ENCODE measurements at places on chromosomes 16 and 17.
A peak's percentile ranks its signal among the peaks of the same experiment; 100 is the strongest.

DNA sequence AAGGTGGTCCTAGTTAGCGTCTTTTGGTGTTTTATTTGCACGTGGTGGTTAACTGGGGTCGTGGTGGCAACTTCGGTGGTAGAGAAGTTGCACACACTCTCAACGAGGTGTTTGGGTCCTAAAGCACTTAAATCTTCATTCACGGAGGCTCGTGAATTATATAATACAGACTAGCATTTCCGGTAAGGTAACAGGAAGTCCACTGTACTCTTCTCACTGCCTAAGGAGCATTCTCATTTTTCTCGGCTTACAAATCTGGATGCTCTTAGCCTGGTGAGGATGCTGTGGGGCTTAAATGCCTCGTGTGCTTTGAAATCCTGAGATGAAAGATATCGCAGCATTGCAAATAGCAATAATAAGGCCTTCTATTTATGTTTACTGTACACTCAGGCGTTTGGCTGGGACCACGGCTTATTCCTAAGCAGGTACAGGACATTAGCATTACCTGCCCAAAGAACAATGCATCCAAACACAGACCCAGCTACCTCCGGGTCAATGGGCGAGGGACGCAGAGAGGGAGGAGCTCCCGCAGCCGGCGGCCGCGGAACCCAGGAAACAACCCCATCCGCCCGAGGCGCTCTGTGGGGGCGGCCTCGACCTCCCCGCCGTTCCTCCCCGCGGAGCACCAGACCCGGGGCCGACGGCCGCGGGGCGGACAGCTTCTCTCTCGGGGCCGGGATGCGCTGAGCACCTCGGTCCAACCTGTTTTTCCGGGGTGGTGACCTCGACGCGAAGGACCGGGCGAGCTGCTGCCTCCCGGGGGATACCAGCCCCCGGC is 856 bp downstream of the DNAJA2 start:
- DNase-seq = peak; percentile 19

- no peak for DNase-seq
Observed at GRCh38 chr17:6162216-6162615, 92.0 kb downstream of the WSCD1 start.

GRCh38 chr17:81576621-81577277 is 24.6 kb upstream of the FAAP100 start:
- DNase-seq = no peak

DNA sequence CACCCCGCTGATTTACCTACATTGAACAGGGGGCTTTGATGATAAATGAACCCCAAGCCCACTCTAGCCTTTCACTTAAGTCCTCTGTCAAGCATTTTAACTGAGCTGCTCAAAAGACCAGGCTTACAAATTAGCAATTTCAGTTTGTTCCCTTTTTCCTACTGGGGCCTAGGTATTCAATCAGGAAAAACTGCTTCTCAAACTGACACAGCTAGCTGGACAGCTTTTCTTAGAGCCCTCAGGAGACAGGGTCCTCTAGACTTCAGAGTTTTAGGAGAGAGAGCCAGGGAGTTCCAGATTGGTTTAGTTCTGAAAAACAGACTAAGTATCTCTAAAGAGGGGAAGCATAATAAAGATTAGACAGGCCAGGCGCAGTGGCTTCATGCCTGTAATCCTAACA is 6.2 kb upstream of the HEXIM2 start:
- no peak for DNase-seq

DNA sequence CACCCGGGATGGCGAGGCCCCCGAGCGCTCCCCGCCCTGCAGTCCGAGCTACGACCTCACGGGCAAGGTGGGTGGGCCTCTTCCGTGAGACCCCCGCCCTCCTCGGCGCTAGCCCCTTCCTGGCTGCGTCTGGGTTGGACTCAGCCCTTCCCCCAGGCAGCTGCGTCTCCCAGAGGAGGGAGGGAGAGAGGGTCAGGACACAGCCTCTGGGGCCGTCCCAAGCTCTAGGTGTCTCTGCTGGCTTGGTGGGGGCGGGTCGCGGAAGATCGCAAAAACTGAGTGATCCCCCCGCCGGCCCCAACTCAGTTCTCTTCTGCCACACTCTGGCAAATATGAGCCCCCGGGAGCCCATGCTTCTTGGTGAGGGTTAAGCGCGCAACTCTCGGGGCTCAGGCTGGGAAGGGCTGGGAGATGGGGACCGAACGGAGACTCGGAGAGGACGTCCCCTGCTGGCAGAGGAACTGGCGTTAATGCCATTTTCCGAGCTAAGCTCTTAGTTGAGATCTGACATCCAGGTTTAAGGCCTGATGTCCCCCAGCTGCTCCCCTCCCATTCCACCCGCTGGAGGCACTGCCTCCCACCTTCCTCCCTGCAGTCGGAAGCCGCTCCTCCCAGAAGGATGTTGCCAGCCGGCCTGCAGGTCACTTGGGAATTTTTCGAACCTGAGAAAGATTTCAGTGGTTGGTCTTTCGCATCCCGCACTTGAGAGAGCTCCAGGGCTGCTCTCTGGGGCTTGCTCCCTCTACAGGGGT is 419 bp downstream of the RAB37 start:
- DNase-seq = peak; percentile 81

DNA sequence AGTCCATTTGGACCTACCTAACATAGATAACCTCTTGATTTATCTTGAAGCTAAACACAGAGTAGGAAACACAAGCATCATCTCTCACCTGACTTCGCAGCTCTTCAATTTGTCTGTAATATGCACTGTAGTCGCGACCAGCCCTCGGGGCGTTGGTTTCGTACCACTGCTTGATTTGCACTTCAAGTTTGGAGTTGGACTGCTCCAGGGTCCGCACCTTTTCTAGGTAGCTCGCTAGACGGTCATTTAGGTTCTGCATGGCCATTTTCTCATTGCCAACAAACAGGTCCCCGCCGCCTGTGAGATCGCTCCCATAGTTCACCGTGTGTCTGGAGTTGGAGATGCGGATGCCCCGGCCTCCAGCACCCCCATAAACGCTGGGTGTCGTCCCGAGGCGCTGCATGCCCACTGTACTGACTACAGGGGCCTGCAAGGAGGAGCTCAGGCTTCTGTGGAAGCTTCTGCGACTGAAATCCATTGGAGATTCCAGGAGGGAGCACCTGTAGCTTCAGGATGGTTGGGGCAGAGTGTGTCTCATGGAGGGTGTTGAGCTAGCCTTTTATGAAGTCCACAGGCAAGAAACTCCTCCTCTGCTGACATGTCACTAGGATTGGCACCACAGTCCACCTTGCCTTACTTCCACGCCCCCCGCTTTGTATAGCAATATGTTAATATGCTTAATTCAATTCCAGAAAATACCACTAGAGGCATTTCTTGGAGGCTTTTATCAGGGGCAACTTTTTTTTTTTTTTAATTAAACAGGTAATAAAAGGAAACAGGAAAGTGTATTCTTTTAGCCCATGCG is at the start of gene KRT20:
Gene KRT20, minus strand, starts transcription at position 535 of the 805 bp plus-strand sequence. Its CDS starts 57 bp downstream, at position 478.
- no peak for DNase-seq

GRCh38 chr16:28511031-28511430 is 4.4 kb upstream of the IL27 start:
- no peak for DNase-seq

DNA sequence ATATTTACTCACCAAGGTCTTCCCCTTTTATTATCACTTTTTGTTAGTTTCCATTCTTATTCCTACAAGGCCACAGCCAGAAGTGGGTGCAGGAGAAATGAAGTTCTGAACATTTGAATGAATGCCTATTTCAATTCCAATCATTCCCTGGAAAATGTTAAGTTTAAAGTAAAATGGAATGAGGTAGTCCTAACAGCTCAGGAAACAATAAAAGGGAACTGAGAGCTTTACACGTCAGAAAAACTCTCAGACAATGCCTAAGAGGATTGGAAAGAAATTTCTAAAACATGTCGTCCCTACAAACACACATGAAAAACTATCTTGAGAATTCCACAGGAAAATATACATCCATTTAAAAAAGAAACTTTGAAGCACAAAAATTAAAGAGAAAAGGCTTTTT is 238.8 kb downstream of the STX8 start:
- no peak for DNase-seq

- DNase-seq = no peak
Observed at GRCh38 chr17:76567634-76568432, 17.8 kb downstream of the ST6GALNAC2 start.

- no peak for DNase-seq
Observed at GRCh38 chr16:31258366-31258765, 1.4 kb upstream of the ITGAM start.

DNA sequence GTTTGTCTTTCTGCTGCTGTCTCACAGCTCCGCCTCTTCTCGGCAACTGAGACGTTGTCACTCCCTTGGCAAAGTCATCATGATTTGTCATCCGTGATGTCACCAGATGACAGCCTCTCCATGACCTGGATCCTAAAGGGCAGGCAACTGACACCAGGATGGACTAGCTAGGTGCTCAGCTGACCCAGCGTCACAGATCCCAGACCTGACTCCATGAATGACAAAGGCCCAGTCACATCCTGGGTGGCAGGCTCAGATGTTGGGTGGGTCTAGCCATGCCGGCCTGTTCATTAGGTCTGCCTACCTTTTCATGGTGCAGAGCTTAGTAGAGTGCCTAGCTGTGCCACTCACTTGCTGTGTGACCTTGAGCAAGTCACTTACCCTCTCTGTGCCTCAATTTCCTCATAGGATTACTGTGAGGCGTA is 3.8 kb upstream of the TMEM238L start:
- DNase-seq = no peak

DNA sequence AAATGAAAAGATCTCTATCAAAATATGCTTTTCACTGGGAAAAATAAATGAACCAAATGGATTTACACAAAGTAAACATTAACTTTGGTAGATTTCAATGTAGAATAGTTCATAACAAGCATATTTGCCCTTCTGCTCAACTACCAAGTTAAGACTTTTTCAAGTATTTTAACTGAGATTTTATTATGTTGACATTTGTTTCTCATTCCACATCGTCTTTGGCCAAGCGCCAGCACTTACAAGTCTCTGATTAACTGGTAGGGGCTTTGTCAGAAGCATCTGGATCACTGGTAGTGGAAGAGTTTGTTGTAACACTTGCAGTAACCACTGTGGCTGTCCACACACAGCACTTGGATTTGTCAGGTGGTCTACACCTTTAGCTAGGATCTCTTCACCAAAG is 22.9 kb downstream of the SLFN12L start:
- DNase-seq = no peak

GRCh38 chr17:77738751-77739531 is 219.6 kb upstream of the TNRC6C start:
- DNase-seq = no peak

- peak; percentile 60 for DNase-seq
Observed at GRCh38 chr16:19389246-19389645, 28.4 kb upstream of the TMC5 start.

GRCh38 chr16:25093208-25094061 is 18.1 kb upstream of the LCMT1 start:
- no peak for DNase-seq

- DNase-seq = no peak
Observed at GRCh38 chr16:4094127-4094773, 22.0 kb downstream of the ADCY9 start.

DNA sequence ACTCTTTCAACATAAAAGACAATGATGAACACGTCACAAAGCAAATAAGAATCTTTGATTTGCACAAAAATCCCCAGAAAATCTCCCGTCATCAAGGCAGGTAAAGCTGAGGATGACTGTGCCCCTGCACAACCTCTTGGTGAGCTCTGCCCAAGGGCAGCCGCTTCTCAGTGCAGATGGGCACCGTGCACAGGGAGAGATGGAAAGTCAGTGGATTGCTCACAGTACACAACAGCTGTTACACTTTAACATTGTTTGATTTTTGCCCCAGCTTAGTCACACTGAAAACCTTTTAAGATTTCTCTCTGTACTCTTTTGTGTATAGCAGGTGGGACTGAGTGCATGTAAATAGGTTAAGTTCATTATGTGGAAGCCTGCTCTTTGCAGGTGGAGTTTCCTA is 104.2 kb downstream of the CDK5R1 start:
- no peak for DNase-seq

GRCh38 chr16:83954577-83955016 is 1.6 kb downstream of the OSGIN1 start:
- DNase-seq = no peak

DNA sequence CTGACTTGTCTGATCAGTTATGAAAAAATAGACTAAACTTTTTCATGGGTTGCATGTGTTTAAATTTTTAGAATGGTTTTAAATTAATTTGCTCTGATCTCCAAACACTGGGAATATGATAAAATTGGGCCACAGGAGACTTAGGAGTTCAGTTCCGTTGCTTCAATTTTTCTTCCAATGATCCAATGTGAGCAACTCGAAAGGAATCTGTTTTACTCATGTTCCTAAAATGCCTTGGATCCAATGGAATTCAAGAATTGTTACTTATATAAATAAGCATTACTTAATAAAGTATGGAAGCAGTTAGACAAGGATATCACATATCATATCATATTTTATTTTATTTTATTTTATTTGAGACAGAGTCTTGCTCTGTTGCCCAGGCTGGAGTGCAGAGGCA is 56.0 kb upstream of the NACA2 start:
- no peak for DNase-seq

DNA sequence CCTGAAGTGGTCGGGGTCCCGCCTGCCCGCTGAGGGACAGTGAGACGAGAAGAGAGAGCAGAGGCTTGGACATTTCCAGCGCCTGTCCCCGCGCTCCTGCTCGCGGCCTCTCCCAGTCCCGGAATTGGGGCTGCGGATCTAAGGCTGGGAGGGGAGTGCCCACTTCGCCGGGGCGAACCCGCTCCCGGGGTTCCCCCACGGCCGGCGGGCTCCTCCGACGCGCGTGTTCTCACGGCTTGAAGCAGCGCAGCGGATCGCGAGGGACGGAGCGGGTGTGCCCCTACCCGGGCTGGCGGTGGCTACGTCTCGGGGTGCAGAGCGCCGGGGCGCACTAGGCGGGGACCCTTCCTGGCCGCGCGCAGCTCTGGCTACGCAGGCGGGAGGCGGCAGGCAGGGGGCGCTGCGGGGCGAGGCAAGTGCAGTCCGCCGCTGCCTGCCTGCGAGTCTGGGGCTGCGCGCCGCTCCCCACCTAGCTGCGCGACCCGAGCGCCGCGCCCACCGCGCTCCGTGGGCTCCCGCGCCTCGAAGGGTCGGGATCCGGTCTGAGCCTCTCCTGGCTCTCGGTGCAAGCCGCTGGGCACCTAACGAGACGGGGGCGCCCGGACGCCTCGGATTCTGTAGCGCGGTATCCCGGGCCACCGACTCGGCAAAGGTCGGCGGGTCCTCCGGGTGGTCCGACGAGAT is 1.2 kb downstream of the NGFR start:
- DNase-seq = peak; percentile 78

DNA sequence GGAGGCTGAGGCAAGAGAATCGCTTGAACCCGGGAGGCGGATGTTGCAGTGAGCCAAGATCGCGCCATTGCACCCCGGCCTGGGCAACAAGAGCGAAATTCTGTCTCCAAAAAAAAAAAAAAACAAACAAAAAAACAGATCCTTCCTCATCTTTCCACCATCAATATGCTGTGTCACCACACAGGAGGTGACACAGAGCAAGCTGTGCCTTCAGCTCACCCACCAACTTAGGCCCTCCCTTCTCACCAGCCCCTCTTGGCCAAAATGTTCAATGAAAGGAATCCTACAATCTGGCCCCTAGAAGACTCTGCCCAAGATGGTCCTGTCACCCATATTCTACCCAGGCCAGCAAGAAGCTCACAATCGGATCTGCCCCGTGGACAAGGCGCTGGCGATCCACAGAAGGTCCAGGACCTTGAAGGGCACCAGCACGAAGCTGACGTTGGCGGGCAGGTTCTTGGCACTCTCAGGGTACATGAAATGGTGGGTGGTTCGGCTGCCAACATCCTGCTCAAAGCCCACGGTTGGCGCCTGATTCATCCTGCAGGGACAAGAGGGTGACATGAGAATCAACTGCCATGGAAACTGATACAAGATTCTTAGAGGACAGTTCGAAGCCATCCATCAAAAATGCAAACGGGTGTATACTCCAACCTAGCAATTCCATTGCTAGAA is 41.4 kb downstream of the DDX19A start:
- DNase-seq = no peak

GRCh38 chr16:59701963-59702930 is 968.1 kb upstream of the GOT2 start:
- DNase-seq = no peak
